ENCODE measurements at places on chromosomes 1 and 21.

GRCh38 chr1:211527006-211527405, 35.0 kb upstream of the RD3 start:
- no peak for DNase-seq

DNA sequence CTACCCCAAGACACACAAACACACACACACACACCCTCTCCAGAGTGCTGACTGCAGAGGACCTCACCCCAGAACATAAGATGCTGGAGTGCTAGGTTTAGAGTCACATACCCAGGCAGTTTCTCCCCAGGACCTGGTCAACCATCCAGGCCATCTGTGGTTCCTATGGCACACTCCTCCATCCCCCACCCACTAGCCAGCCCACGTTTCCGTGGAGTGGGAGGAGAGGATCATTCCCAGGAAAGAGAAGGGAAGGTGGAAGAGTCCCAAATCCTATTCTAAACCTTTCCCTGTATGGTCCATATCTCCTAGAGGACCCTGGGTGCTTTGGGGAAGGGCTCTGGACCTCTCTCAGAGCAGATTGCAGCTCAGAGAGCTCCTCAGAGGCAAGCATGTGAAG, 1.1 kb downstream of the KCNJ9 start:
- DNase-seq = no peak

GRCh38 chr1:116538544-116538943, 32.3 kb downstream of the CD58 start:
- peak; percentile 75 for DNase-seq

- peak; percentile 22 for DNase-seq
Observed at GRCh38 chr1:32334864-32335534, 1.0 kb downstream of the MARCKSL1 start.

GRCh38 chr1:218501161-218501560, 156.0 kb downstream of the TGFB2 start:
- no peak for DNase-seq

All from HCEC 1CT (cell line).